Left ventricle myocardium superior (tissue), 1 donor: ENCODE measurements at places on chromosomes 4 and X. TPM values are rescaled to one million over a fixed set of nuclear protein-coding genes. Genes with fewer than 3 reads are reported as not detected.

C4orf36 gene
- total RNA-seq: 1.1 TPM

NLRP2B gene
- total RNA-seq: not detected

KLB gene
- 0.12 TPM for total RNA-seq

HTN1 gene
- not detected for total RNA-seq

TMEM150C gene
- total RNA-seq: 19.6 TPM

FAM149A gene
- 12.8 TPM for total RNA-seq

C4orf50 gene
- 0.02 TPM for total RNA-seq

TEC gene
- total RNA-seq: 2.2 TPM

MAGEB17 gene
- not detected for total RNA-seq

ATRX gene
- 87.8 TPM for total RNA-seq

SSX3 gene
- total RNA-seq: not detected

FAM120C gene
- 5.6 TPM for total RNA-seq

CLNK gene
- not detected for total RNA-seq

UGT2B11 gene
- not detected for total RNA-seq

MMAA gene
- total RNA-seq: 8.6 TPM

HSFX3 gene
- total RNA-seq: not detected

TRIM60 gene
- not detected for total RNA-seq

CTAG1B gene
- total RNA-seq: not detected

NUP62CL gene
- total RNA-seq: 2.2 TPM

HTRA3 gene
- total RNA-seq: 95.6 TPM

STK32B gene
- 1.4 TPM for total RNA-seq

MAGEB6B gene
- not detected for total RNA-seq

MAGEE2 gene
- total RNA-seq: not detected

PRSS12 gene
- not detected for total RNA-seq

APLN gene
- 25.9 TPM for total RNA-seq

PRRG1 gene
- total RNA-seq: 18.4 TPM

CSAG1 gene
- not detected for total RNA-seq

TMEM31 gene
- not detected for total RNA-seq

PDGFC gene
- total RNA-seq: 12.8 TPM

FANCB gene
- total RNA-seq: 0.94 TPM

ADGRG4 gene
- not detected for total RNA-seq

VCX2 gene
- total RNA-seq: not detected

TNIP3 gene
- total RNA-seq: not detected

NEUROG2 gene
- not detected for total RNA-seq

PNMA5 gene
- total RNA-seq: not detected

WAS gene
- total RNA-seq: 2.6 TPM

SCFD2 gene
- total RNA-seq: 7.5 TPM

WFS1 gene
- total RNA-seq: 70.5 TPM

NLGN3 gene
- 0.92 TPM for total RNA-seq

CYSLTR1 gene
- total RNA-seq: 1.6 TPM

RPS6KA6 gene
- 0.37 TPM for total RNA-seq

ADGRL3 gene
- total RNA-seq: 5.1 TPM

SMIM10 gene
- total RNA-seq: 5.3 TPM

ATP2B3 gene
- total RNA-seq: not detected

S100P gene
- 1.1 TPM for total RNA-seq

OPN1LW gene
- total RNA-seq: not detected
